ENCODE measurements at places on chromosomes 2 and 18.

- no peak overlapping the region for H3K4me3 ChIP-seq
- DNase-seq: no peak
- no peak overlapping the region for H3K27ac ChIP-seq
- no peaks in the 10 kb centered on the region for H3K36me3 ChIP-seq
Observed at GRCh38 chr2:45132551-45132950, 123.3 kb upstream of the SIX2 start.

DNA sequence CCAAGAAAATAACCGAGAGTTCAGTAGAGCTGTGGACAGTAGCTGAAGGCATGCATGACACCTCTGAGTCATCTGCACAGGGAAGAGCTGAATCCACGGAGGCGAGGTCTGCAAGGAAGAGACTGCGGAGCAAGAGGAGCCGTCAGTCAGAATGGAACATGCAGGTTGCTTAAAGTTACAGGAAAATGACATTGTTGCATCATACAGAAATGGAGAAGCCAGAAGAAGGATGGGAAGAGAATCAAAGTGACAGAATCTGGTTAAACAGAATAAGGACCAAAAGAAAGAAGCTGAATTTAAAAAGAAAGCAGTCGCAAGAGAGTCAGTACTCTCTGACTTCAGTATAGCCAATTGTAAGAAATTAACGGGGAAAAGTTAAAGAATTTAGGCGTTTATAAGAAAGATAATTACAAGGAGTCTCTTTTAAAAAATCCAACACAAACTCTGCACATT, 533.8 kb downstream of the ADCYAP1 start:
- no peak overlapping the region for H3K4me3 ChIP-seq
- DNase-seq: no peak
- no peaks in the 10 kb centered on the region for H3K4me1 ChIP-seq

DNA sequence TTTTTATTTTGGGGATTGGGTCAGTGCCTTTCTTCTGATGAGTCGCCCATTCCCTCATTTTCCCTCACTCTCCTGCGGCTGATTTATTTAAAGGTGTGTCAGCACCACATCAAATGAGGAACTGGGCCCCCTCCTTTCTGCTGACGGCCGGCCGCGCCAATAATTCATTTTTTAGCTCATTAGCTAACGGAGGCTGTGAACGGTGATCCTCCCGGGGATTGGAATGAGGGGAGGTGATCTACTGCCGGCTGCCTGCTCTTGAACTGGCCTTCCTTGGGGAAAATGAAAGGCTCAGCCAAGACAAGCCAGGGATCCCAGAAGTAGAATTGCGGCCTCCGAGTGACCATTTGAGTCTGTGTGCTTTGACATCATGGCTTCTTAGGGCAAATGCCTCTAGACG, 54.2 kb downstream of the GBX2 start:
- no peak overlapping the region for H3K4me3 ChIP-seq
- no peaks in the 10 kb centered on the region for H3K4me1 ChIP-seq
- H3K27me3 ChIP-seq: no peaks in the 10 kb centered on the region
- no peaks in the 10 kb centered on the region for H3K36me3 ChIP-seq
- no peak overlapping the region for H3K27ac ChIP-seq

- H3K36me3 ChIP-seq: no peaks in the 10 kb centered on the region
- no peak overlapping the region for H3K27ac ChIP-seq
- DNase-seq: no peak
- no peak overlapping the region for H3K4me3 ChIP-seq
Observed at GRCh38 chr18:9507565-9508088, 32.3 kb downstream of the RALBP1 start.

DNA sequence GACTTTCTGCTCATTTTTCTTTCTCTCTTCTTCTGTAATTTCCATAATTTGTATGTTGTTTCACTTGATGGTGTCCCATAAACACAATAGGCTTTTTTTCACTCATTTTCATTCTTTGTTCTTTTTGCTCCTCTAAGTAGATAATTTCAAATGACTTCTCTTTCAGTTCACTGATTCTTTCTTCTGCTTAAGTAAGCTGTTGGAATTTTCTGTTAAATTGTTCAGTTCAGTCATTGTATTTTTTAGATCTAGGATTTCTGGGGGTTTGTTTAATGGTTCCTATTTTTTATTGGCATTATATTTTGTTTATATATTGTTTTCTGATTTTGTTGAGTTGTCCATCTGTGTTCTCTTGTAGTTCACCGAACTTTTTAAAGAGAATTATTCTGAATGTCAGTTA, 19.5 kb downstream of the SP140L start:
- no peaks in the 10 kb centered on the region for H3K27me3 ChIP-seq
- no peak for DNase-seq
- peaks cover 6% of the 10 kb centered on the region for H3K4me1 ChIP-seq
- no peak overlapping the region for H3K4me3 ChIP-seq

DNA sequence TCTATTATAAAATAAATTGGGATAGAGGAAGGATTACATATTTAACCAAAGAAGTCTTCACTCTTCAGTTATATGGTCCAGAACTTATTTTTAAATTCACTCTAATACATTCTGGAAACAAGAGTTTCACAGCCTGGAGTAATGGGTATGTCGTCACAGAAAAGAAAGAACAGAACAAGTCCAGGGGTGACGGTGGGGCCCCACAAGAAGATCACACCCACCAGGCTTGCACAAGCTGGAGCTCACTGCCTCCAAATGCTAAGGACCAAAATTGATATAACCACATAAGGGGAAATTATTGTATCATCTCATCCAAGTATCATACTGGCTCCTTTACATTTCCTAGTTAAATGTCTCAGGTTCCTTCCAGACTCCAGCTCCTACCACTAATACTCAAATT, 11.3 kb downstream of the LRPPRC start:
- no peak overlapping the region for H3K4me3 ChIP-seq
- no peaks in the 10 kb centered on the region for H3K27me3 ChIP-seq
- no peak for DNase-seq
- H3K4me1 ChIP-seq: no peaks in the 10 kb centered on the region
- peaks cover 26% of the 10 kb centered on the region for H3K36me3 ChIP-seq

GRCh38 chr2:231514225-231514950, 15.9 kb downstream of the NMUR1 start:
- H3K36me3 ChIP-seq: no peaks in the 10 kb centered on the region
- peak overlapping the region; percentile 85 for H3K27ac ChIP-seq
- H3K4me3 ChIP-seq: peak overlapping the region; percentile 71
- peaks cover 3% of the 10 kb centered on the region for H3K4me1 ChIP-seq
- DNase-seq: peak; percentile 98

- no peaks in the 10 kb centered on the region for H3K36me3 ChIP-seq
- H3K4me3 ChIP-seq: no peak overlapping the region
Observed at GRCh38 chr2:217784996-217785543, 217.7 kb downstream of the TNS1 start.

DNA sequence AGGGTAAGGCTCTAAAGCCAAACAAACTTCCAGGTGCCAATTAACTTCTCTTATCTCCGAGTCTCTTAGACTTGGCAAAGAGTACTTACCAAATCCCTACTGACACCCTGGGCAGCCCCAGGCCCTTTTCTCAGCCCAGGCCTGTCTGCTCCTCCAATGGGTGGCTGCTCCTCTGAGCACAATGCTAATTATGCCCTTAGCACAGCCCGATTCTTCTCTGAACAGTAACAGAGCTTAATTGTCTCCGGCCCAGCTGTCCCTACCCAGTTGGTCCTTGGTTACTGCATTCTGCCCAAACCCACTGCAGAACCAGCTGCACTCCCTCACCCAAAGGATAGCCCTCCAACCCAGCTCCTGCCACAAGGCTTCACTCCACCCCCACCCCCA, 110.3 kb downstream of the SMAD7 start:
- peak overlapping the region; percentile 4 for H3K27ac ChIP-seq
- no peaks in the 10 kb centered on the region for H3K36me3 ChIP-seq
- no peak overlapping the region for H3K4me3 ChIP-seq
- DNase-seq: no peak

- H3K27me3 ChIP-seq: no peaks in the 10 kb centered on the region
- no peaks in the 10 kb centered on the region for H3K4me1 ChIP-seq
- no peak overlapping the region for H3K4me3 ChIP-seq
- H3K27ac ChIP-seq: no peak overlapping the region
Observed at GRCh38 chr18:4207383-4207985, 247.6 kb downstream of the DLGAP1 start.

- no peak for DNase-seq
- no peaks in the 10 kb centered on the region for H3K4me1 ChIP-seq
- H3K36me3 ChIP-seq: no peaks in the 10 kb centered on the region
Observed at GRCh38 chr2:217256251-217256650, 396.4 kb upstream of the TNP1 start.

GRCh38 chr2:216066230-216066629, 15.4 kb downstream of the PECR start:
- H3K27me3 ChIP-seq: no peaks in the 10 kb centered on the region
- no peak overlapping the region for H3K27ac ChIP-seq
- no peak overlapping the region for H3K4me3 ChIP-seq
- H3K36me3 ChIP-seq: peaks cover 10% of the 10 kb centered on the region
- no peaks in the 10 kb centered on the region for H3K4me1 ChIP-seq

DNA sequence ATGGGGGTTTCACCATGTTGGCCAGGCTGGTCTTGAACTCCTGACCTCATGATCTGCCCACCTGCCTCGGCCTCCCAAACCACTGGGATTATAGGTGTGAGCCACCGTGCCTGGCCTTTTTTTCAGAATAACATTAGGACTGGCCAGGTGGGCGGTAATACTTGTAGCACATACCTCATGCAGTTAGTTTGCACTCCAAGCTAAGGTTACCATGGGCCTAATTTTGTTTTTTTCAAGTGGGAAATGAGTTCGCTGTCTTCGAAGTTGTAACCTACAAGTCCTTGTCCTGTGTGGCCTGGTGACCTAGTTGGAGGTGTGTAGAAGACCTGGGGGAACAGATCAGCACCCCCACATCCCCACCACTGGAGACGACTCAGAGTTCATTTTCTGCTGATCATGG, 74.8 kb downstream of the LYPD1 start:
- H3K4me3 ChIP-seq: no peak overlapping the region
- no peak for DNase-seq
- no peaks in the 10 kb centered on the region for H3K36me3 ChIP-seq
- no peak overlapping the region for H3K27ac ChIP-seq
- H3K4me1 ChIP-seq: no peaks in the 10 kb centered on the region
- H3K27me3 ChIP-seq: no peaks in the 10 kb centered on the region

- H3K27me3 ChIP-seq: no peaks in the 10 kb centered on the region
- H3K4me3 ChIP-seq: no peak overlapping the region
- H3K4me1 ChIP-seq: peaks cover 4% of the 10 kb centered on the region
- DNase-seq: no peak
Observed at GRCh38 chr2:174035981-174036742, 71.0 kb upstream of the SP3 start.

GRCh38 chr2:138421971-138422335, 79.6 kb upstream of the SPOPL start:
- no peaks in the 10 kb centered on the region for H3K27me3 ChIP-seq
- no peak for DNase-seq
- no peak overlapping the region for H3K27ac ChIP-seq
- H3K4me1 ChIP-seq: no peaks in the 10 kb centered on the region

GRCh38 chr2:120348737-120349439, 3.0 kb downstream of the INHBB start:
- H3K4me3 ChIP-seq: no peak overlapping the region
- H3K4me1 ChIP-seq: peaks cover 21% of the 10 kb centered on the region
- no peak overlapping the region for H3K27ac ChIP-seq

DNA sequence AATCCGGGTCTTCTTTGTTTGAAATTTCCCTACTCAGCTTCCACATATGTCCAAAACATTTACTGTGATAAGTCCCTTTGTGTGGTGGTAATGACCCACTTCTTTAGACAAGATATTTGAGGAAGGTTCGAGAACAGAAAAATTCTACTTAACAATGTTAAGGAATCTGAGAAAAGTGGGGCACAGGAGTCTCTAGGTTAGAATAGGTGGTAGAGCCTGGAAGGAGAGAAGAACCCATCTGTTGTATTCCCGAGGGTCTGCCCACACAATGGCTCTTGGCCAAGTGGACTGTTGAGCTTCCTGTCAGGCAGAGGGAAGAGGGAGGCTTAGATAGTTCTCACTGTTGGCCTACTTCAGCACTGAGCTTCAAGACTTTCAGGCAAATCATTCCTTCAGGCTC, 4.3 kb downstream of the IGFBP2 start:
- peaks cover 9% of the 10 kb centered on the region for H3K4me1 ChIP-seq
- DNase-seq: no peak
- H3K27ac ChIP-seq: no peak overlapping the region
